ENCODE measurements at places on chromosomes 6 and 20. TPM values are rescaled to one million over a fixed set of nuclear protein-coding genes. Genes with fewer than 3 reads are reported as not detected.

DNA sequence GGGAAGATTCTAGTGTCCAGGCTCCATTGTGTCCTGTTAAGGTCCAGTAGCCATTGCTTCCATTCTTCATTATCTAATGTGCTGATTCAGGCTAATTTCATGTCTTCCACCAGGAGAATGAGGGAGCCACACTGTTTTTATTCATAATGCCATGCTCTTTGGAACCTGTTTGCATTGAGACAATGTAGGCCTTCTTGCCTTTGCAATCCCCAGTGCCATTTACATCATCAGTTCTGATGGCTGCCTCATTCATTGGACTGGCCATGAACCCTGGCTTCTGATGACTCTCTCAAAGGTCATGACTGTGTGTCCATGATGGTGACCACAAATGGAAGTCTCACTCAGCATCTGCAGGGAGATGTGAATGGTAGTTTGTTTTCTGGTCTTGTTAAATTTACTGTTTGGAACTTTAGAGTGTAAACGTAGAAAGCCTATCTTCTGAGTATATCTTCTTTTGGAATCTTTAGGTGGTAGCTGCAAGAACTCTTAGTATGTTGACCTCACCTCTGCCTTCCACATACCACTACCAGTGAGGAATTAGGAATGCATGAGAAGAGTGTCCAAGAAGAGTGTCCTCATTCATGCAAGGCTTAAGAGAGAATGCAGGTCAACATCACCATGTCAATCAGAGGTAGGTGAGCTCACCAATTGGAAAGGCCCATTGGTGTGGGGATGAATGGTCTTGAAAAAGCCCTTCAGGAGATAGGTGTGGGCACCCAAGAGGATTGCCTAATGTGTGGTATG, 42.9 kb upstream of the ZFP64 start:
- DNase-seq = no peak

GRCh38 chr6:140176306-140176705, 801.9 kb upstream of the CITED2 start:
- DNase-seq = no peak

DNA sequence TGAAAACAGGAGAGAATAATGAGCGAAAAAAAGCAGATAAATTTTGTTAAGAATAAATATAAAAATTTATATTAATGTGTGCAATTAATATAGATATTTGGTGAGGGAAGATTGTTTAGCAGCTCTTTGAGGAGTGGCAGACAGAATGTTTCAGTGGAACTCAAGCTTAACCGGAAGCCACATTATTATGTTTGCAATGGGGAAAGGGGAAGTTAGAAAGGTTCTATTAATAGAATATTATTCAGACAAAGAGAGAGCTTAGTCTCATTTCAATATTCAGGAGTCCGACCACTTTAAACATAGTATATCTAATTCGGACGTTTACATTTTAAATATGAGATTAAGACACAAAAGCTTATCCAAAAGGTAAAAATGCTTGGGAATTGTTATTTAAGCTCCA, 81.6 kb upstream of the KHDRBS2 start:
- no peak for DNase-seq

- peak; percentile 61 for DNase-seq
These were observed 20.6 kb downstream of the MANBAL start for GRCh38 chr20:37309936-37310590.

GRCh38 chr6:7953753-7954152, 43.2 kb upstream of the TXNDC5 start:
- no peak for DNase-seq

GRCh38 chr6:163662604-163663225, 248.2 kb downstream of the QKI start:
- no peak for DNase-seq

GRCh38 chr6:21423106-21423854, 170.3 kb upstream of the SOX4 start:
- DNase-seq = no peak

DNA sequence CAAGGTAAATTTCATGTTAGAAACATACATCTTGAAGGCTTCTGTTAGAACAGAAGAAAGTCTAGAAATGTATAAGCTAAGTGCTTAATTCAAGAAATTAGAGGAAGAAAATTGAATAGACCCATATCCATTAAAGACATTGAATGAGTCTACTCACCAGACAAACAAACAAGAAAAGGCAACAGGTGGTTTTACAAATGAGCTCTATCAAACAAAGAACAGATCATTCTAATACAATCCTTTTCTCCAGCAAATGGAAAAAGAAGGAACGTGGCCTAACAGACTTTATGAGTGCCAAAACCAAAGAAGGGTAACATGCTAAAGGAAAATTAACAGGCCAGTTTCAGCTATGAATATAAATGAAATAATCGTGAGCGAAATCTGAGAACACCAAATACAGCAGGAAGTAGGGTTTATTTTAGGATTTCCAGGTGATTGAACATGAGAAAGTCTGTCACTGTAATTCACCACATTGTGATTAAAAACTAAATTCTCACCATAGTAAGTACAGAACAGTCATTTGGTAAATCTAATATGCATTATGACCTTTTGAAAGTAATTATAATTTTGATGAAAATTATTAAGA, 22.6 kb downstream of the MTHFD1L start:
- no peak for DNase-seq

- DNase-seq = no peak
These were observed 5.0 kb downstream of the HSF2 start for GRCh38 chr6:122404444-122404843.

- DNase-seq = no peak
These were observed 903 bp downstream of the SLC4A11 start for GRCh38 chr20:3237958-3238615.

DNA sequence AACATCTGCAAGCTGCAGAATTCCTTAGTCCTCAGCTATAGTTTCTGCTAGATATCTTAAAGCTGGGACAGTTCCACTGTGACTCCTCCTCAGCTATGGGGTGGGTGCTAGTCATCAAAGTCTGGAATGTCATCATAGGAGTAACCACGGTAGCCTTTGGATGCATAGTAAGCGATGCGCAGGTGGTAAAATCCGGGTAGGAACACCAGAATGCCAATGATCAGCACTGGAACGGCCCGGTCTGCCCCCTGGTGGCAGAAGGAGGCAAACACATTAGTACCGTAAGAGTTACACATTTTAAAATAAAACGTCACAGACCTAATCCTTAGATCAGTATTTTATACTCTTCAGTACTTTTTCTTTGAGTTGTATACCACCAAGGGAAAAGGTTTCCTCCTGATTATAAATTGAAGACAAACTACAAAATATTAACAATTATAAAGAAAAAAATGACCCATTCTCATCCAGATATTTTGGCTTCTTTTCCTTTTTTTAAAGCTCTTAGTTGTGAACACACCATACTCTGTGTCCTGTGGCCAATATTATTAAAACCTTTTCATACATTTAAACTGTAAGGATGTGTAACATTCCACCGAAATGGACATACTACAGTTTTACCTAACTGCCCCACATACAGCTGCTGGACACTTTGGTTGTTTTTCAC, 18.9 kb downstream of the PCNA start:
- no peak for DNase-seq

DNA sequence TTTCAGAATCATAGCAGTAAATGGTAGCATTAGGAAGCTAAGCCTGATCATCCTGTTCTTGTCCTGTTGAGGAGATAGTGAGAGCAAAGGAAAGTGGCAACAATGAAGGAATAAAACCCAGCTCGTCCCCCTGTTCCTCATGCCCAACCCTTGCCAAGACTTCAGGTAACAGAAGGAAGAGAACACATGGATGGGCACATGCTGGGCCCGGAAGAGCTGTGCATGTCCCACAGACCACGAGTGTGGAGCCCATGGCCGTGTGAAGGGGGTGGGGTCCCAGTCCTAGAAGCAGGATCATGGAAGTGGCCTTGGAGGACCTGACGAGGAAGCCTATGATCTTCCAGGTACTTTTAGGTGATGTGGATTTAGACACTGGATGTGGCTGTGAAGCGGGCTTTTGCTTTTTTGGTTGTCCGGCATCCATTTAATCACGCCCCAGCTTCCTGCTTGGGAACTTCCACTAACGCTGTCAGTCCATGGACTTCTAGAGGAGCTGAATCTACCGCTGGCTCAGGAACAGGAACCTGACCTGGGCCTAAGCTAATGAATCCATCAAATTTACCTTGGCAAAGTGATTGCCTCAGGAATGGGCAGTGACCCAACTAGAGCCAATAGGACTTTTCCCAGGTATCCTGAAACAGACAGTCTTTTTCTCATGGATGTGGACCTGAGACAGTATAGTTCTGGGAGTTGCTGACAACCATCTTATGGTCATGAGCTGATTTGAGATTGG, 79.3 kb upstream of the ARMC2 start:
- no peak for DNase-seq

GRCh38 chr6:129239825-129240491, 357.0 kb downstream of the LAMA2 start:
- no peak for DNase-seq

DNA sequence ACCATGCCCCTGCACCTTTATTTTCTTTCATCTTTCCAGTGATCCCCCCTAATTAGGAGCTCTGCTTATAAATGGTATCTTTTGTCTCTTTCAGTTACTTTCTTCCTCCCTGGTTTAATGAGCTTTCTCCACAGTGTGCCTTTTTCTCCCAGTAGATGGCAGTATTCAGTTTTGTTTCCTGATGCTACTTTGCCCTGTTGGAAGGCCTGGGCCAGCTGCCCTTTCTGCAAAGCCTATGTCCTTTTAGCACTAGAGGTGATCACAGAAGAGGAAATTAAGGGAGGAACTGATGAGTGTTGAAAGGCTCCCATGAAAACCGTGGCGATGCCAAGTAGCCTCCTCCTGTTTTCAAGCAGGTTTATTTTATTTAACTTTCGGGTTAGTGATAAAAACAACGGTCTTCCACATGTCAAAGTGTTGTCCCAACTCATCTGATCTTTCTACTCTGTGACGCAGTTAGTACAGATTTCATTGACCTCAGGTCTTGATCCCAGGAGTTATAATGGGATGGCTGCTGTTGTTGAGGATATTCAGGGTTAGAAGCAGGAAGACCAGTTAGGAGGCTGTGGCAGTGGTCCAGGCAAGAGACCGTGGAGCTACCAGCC, 184.2 kb upstream of the BMP2 start:
- DNase-seq = no peak

Gene SLA2
- total RNA-seq = not detected

Gene TRAPPC3L
- 0.19 TPM for total RNA-seq

Gene RBBP8NL
- not detected for total RNA-seq

All from chondrocyte (in vitro differentiated cells).